ENCODE measurements at places on chromosomes 6 and 20.

GRCh38 chr6:38364775-38365174 is 275.0 kb downstream of the BTBD9 start:
- no peak for DNase-seq

DNA sequence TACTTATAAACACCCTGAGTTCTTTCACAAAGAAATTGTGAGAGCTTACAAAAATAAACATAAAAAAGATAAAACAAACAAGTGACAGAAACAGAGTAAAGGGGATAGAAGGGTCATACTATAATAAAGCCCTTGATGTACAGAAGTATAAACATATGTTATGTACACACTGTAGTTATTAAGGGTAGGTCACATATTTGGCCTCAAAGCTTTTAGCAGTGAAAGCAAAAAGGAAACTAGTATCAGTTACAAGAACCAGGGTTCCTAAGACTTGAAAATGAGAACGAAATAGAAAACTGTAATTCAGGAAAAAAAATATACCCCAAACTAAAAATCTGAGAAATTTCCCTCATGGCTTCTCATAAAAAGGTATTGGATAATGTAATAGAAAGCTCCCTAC is 380.6 kb downstream of the HDGFL1 start:
- DNase-seq = no peak

DNA sequence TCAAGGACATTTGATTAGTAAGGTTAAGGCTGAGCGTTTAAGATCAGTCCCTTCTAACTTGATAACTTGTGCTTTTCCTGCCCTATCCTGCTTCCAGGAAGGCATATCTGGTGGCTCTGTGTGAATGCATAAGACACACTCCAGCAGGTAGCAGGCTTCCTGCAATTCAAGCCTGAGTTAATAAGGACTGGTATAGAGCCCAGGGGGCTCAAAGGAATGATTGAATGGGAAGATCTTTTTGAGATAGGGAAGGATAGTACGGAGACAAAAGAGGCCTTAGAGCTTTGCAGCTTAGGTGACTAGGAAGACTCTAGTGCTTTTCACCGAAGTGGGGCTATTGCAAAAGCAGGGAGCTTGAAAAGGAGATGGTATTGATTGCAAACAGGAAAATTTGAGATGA is 307.1 kb downstream of the GRIK2 start:
- no peak for DNase-seq

DNA sequence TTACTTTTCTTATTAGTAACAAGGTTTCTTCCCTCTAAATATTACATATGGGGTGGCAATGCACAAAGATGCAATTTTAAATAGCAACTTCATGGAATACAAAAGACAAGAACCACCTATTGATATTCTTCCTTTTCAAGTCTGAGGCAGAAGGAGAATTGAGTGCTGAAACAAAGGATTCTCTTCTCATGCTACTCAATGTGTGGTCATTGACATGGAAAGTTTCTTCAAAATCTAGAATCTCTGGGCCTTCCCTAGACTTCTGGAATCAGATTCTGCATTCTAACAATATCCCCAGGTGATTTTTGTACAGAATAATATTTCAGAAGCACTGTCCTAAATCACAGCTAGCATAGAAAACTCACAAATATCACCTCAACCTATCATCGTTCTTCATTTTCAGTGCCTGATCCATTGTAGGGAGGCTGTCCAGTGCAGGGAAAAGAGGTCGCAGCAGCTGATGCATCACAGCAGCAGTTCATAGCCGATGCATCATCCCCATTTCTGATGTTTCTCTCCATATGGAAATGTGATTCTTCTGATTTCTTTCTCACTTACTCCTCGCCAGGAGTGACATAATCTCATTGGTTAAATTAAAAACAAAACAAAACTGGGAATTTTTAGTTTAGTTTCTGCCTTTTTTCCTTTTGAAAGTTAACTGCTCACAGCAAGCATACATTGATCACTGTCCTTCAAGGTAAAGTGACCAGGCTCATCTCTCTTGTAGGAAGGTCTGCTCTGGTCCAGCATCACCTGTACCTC is 139.5 kb upstream of the FAM83B start:
- no peak for DNase-seq

DNA sequence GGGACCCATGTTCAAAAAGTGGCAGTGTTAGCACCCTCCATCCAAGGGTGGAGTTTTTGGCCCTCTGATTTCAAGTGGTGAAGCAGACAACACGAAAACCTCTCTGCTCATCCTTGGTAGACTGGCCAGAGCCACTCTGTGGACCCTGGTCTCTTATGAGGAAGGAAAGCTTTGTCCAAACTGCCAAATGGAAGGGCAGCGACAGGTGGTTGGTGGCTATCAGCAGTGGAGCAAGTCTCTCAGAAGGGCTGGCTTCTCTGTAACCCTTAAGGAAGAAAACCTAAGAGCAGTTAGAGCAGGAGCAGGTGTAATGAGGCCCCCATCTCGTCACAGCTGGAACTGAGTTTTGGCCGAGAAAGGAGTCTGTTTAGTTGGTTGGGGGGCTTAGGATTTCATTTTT is 155.8 kb downstream of the SLC16A10 start:
- DNase-seq = no peak

DNA sequence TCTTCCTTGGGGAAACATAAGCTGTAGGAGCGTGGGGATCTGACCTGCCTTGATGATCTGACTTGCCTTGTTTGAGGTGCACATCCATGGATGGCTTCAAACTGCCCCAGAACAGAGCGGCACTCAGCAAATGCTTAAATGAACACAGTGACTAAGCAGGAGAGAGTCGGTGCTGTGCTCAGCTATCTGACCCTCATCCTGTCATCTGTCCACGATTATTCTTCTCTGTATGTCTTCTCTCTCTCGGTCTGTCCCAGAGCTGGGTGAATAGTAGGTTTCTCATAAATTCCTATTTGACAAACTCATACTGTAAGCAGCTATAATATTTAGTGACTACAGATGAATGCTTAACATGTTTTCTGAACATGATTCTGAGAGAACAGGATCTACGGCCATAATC is 37.3 kb downstream of the TRAM2 start:
- DNase-seq = no peak

DNA sequence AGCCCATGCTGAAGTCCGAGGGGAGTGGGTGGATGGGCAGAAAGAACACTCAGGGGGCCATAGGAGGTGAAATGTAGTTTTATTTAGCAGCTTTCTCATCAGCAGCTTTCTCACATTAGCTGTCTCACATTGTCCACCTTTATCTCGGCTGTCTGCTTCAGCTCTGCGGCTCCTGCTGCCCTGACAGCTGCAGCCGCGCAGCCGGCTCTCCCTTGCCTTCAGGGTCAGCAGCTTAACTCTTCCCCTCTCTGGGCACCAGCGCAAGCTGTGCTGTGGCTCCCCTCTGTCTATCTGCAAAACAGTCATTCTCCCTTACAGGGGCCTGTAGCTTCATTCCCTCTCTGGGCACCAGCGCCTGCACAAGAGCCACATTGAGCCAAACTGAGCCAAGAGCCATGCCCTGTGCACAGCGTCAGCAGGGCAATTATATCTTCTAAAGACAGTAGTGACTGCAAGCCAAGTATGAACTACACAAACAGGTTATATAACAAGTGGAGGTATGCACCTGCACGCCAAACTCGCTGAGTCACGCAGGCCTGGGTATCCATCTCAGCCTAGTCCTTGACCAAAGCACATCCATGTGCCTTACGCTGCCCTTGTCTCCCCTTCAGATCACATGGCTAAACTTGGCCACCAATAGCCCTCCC is 198.8 kb downstream of the EYA2 start:
- no peak for DNase-seq

GRCh38 chr6:7526755-7527154 is 14.7 kb upstream of the DSP start:
- no peak for DNase-seq

DNA sequence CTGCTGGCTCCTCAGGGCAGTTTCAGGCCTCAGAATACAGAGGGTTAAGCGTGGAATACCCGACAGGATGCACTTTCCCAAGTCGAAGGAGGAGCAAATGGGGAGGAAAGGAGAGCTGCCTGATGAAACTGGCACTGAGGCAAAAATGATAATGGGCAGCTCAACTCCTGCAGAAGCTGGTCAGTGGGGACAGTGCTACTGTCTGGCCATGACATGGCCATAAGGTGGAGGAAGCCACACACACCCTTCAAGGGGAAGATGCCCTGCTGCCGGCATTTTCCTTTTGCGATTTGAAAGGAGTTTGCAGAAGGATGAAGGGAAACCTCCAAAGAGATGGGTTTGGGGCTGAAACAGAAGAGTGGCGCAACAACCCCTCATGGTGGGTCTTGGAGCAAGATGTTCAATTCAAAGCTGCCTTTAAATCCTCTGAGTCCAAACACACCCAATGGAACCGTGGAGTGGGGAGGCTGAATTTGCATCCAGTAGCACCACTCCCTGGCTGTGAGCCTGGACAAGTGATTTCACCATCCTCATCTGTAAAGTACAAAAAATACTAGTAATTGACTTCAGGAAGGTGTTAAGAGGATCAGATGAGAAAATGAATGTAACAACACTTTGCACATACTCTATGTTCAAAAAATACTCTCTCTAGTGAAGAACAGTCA is 3.2 kb downstream of the ADIG start:
- DNase-seq = no peak

DNA sequence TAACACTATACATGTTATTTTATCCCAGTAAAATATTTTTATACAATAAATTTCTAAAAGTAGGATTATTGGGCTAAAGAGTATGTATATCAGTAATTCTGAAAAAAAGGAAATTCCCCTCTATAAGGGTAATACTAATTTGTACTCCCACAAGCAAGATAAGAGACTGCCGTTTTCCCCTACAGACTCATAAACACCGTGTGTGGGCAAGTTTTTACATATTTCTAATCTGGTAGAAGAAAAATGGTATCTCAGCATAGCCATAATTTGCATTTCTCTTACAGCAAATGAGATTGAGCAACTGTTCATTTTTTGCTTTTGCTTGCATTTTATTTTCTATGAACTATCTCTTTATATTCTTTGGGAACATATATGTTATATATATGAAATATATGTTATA is 26.0 kb upstream of the MYMX start:
- DNase-seq = no peak

GRCh38 chr6:36692861-36693702 is 4.5 kb upstream of the RAB44 start:
- DNase-seq = no peak

DNA sequence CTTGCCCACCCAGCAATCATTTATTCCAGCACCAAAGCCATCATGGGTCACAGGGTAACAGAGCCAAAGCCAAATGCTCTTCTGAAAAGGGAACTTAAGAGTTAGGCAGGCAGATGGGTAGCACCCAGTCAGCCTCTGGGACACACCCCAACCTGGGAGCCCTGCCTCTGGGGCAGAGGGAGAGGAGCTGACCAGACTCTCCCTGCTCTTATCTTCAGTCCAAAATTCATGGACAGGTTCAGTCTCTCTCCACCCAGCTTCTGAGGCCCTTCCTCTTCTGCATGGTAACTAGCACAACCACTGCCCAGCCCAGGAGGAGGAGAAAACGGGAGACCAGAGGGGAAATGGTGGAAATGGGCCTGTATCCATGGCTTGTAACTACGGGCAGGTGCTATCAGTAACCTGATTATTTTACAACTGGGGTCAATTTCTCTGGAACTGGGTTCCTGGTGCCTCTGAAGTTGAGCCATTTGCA is 105.4 kb downstream of the NOL4L start:
- DNase-seq = no peak

DNA sequence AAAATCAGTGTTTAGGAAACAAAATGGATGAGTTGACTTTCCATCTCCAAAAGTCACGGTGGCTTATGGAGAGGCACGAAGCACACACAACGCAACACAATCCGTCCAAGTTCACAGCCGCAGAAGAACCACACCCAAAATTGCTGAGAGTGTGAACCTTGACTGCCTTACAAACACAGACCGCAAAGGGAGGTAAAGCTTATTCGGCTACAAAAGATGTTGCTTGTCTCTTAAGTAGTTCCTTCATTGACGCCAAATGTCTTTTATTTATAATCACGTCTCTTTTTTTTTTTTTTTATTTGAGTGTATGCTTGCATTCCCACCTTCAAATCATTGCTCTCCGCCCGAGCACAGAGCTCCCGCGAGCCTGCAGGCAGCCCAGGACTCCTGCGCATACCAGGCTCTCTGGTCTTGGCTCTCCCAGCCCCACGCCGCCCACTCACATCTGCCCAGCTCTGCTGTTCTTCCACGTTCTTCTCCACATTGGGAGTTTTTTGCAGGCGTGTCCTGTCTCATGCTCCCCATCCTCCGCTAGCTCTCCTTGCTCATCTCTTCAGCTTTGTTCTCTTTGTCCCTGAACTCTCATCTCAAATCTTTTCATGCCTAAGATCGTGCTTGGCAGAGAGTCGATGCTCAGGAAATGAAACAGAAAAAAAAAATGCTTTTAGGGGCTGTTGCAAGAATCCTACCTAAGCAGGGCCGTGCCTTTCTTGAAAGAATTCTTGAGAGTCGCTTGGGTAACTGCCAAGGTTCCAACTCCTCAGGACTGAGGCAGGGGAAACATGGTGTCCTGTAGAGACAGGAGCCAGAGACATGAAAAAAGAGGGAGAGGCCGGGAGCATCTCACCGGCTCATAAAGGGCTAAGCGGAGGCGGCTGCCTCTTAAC is 25.8 kb downstream of the LY86 start:
- peak; percentile 28 for DNase-seq

GRCh38 chr20:56200456-56200855 is 48.1 kb upstream of the MC3R start:
- no peak for DNase-seq

- DNase-seq = no peak
Measured at GRCh38 chr20:50930976-50931305, 296 bp downstream of the ADNP start.

- no peak for DNase-seq
Measured at GRCh38 chr6:84753173-84753572, 11.2 kb downstream of the TBX18 start.

GRCh38 chr6:137715589-137716045 is 151.4 kb upstream of the TNFAIP3 start:
- DNase-seq = no peak

DNA sequence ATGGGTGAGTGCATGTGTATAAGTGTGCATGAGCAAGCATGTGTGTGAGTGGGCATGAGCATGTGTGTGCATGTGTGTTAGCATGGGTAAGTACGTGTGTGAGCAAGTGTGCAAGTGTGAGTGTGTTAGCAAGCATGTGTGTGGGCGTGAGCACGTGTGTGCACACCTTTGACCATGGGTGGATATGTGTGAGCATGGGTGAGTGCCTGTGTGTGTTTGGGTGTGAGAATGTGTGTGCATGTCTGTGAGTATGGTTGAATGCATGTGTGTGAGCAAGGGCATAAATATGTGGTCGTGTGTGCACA is 84.6 kb downstream of the DLL1 start:
- no peak for DNase-seq

GRCh38 chr6:39361657-39362486 is 39.4 kb upstream of the KCNK16 start:
- DNase-seq = peak; percentile 64

DNA sequence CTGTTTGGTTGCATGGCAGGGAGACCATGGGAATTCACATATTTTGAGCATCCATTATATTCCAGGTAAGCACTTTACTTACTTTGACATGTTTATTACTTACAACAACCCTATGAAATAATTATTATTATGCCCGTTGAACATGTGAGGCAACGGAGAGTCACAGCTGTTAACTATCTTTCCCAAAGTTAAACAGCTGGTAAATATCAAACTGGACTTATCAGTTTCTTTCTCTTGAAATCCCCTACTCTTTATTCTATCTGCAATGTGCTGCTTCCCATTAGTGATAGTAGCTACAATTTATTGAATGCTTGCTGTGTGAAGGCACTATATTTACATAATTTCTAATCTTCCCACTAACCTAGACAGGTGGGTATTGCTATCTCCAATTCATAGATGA is 847.7 kb upstream of the MAP3K7 start:
- DNase-seq = no peak

All from stimulated activated naive CD8-positive, alpha-beta T cell treated with anti-CD3 and anti-CD28 coated beads, Interleukin-15, Interleukin-2, amounts not matched to agents 100 U/mL and 50 U/mL, for 24 hours (primary cell).